ENCODE measurements at places on chromosomes 16 and 17. TPM values are rescaled to one million over a fixed set of nuclear protein-coding genes. Genes with fewer than 3 reads are reported as not detected.

Gene RECQL5
- 29.5 TPM for total RNA-seq

Gene KRTAP3-3
- total RNA-seq: not detected

Gene AOC2
- 2.6 TPM for total RNA-seq

Gene FOXC2
- not detected for total RNA-seq

Gene GPR142
- not detected for total RNA-seq

Gene HOXB1
- total RNA-seq: not detected

Gene TPSG1
- total RNA-seq: not detected

Gene OTOP3
- total RNA-seq: not detected

Gene KRTAP9-2
- total RNA-seq: not detected

Gene EVPL
- 0.21 TPM for total RNA-seq

Gene TEX19
- not detected for total RNA-seq

Gene KRT36
- total RNA-seq: not detected

Gene CCL2
- total RNA-seq: not detected

Gene CUEDC1
- 0.30 TPM for total RNA-seq

All from activated CD8-positive, alpha-beta memory T cell treated with anti-CD3 and anti-CD28 coated beads for 36 hours (primary cell).